ENCODE measurements at places on chromosomes 13 and 19. TPM values are rescaled to one million over a fixed set of nuclear protein-coding genes. Genes with fewer than 3 reads are reported as not detected.

GRCh38 chr13:41722684-41723535 lies 238.0 kb downstream of the VWA8 start:
- no peak for DNase-seq

GRCh38 chr13:45411221-45411620 lies 7.0 kb downstream of the SLC25A30 start:
- DNase-seq = no peak

DNA sequence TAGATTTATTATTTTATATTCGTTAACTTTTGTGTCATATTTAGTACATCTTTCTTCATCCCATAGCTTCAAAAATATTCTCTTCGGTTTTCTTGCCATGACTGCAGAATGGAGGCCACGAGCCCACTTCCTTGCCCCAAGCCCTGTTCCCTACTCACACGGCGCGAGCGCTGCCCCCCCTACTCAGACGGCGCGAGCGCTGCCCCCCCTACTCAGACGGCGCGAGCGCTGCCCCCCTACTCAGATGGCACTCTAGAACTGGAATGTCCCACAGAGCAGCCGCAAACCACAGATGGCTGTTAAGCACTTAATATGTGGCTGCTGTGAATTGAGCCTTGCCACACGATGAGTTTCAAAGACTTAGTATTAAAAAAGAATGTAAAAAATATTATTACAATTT lies 102.2 kb upstream of the PEG3 start:
- DNase-seq = no peak

- no peak for DNase-seq
Observed at GRCh38 chr13:27176470-27177410, 5.1 kb upstream of the USP12 start.

- no peak for DNase-seq
Observed at GRCh38 chr13:101262306-101262705, 154.0 kb downstream of the NALCN start.

GRCh38 chr13:80100636-80101035 lies 240.3 kb downstream of the SPRY2 start:
- no peak for DNase-seq

- no peak for DNase-seq
Observed at GRCh38 chr13:51800486-51800885, 3.5 kb downstream of the DHRS12 start.

DNA sequence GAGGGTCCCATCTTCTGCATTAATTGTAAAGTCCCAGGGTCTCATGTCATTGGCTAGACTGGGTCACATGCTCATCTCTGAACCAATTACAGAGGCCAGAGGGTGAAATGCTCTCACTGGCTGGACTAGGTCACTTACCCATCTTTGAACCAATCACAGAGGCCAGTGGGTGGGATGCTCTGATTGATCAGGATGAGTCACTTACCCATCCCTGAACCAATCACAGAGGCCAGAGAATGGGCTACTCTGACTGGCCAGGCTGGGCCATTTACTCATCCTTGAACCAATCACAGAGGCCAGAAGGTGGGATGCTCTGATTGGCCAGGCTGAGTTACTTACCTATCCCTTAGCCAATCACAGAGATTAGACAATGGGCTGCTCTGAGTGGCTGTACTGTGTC lies 5.3 kb downstream of the MISP start:
- peak; percentile 54 for DNase-seq

- DNase-seq = no peak
Observed at GRCh38 chr13:81318231-81319019, 977.5 kb upstream of the SPRY2 start.

DNA sequence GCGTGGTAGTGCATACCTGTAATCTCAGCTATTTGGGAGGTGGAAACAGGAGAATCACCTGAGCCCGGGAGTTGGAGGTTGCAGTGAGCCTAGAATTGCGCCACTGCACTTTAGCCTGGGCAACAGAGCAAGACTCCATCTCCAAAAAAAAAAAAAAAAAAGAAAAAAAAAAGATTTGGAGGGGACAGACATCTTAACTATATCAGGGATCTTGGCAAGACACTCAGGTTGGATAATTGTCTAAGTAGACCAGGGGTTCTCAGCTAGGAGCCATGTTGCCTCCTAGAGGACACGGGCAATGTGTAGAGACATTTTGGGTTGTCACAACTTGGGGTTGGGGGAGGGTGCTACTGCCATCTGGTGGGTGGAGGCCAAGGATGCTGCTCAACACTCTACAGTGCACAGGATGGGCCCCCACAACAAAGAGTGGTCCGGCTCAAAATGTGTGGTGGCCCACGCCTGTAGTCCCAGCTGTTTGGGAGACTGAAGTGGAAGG lies 1.9 kb upstream of the ZNF580 start:
- peak; percentile 81 for DNase-seq

DNA sequence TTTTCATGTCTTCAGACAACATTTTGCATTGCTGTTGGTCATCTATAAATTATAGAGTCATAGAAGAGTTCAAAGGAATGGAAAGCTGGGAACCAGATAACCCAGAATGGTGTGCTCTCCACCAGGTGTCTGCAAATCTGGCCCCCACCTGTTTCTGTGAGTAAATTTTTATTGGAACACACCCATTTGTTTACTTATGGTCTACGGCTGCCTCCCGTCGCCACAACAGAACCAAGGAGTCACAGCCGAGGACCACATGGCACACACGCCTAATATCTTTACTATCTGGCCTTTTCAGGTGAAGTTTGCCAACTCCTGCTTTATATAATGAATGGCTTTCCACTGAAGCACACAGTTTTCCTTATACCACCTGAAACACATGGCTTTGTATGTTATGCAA lies 58.2 kb downstream of the EFNB2 start:
- no peak for DNase-seq

DNA sequence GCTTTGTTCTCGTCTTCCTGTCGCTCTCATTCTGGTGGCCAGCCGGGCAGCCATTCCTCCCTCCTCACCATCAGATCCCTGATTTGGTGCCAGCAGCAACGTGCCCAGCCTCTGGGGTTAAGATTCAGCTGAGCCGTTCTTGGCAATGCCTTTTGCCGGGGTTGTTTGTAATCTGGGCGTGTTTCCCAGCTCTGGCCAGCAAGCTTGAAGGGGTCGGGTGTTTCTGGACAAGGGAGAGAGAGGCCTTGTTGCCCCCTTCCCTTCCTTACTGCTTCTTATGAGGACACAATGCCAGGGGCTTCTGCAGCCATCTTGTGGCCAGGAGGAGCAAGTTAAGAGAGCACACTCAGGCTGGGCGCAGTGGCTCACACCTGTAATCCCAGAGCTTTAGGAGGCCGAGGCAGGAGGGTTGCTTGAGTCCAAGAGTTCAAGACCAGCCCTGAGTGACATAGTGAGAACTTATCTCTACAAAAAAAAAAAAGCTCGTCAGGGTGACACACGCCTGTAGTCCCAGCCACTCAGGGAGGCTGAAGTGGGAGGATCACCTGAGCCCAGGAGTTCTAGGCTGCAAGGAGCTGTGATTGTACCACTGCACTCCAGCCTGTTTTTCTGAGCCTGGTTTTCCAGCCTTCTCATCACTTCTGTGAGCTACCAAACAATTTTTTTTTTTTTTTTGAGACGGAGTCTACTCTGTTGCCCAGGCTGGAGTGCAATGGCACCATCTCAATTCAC lies 10.7 kb upstream of the CRTC1 start:
- peak; percentile 59 for DNase-seq

DNA sequence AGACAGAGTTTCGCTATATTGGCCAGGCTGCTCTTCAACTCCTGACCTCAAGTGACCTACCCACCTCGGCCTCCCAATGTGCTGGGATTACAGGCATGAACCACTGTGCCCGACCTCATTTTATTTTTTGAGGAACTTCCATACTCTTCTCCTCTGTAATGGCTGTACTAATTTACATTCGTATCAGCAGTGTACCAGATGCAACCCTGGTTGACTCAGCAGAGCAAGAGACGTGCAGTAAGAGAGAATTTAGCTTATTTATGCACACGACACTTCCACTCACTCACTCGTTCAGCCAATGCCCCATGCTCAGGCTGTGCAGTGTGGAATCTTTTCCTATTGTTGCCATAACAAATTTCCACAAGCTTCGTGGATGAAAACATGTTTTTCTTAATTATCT lies 6.9 kb downstream of the KIR3DL3 start:
- no peak for DNase-seq

- no peak for DNase-seq
Observed at GRCh38 chr13:69545551-69545950, 562.1 kb upstream of the ATXN8OS start.

SLC25A42 gene
- 7.3 TPM for total RNA-seq

KL gene
- total RNA-seq = not detected

SOHLH2 gene
- total RNA-seq = 3.5 TPM

BEST2 gene
- 10.4 TPM for total RNA-seq

GYS1 gene
- 28.9 TPM for total RNA-seq

ZGLP1 gene
- 4.7 TPM for total RNA-seq
